ENCODE measurements at places on chromosomes 12 and 14.

DNA sequence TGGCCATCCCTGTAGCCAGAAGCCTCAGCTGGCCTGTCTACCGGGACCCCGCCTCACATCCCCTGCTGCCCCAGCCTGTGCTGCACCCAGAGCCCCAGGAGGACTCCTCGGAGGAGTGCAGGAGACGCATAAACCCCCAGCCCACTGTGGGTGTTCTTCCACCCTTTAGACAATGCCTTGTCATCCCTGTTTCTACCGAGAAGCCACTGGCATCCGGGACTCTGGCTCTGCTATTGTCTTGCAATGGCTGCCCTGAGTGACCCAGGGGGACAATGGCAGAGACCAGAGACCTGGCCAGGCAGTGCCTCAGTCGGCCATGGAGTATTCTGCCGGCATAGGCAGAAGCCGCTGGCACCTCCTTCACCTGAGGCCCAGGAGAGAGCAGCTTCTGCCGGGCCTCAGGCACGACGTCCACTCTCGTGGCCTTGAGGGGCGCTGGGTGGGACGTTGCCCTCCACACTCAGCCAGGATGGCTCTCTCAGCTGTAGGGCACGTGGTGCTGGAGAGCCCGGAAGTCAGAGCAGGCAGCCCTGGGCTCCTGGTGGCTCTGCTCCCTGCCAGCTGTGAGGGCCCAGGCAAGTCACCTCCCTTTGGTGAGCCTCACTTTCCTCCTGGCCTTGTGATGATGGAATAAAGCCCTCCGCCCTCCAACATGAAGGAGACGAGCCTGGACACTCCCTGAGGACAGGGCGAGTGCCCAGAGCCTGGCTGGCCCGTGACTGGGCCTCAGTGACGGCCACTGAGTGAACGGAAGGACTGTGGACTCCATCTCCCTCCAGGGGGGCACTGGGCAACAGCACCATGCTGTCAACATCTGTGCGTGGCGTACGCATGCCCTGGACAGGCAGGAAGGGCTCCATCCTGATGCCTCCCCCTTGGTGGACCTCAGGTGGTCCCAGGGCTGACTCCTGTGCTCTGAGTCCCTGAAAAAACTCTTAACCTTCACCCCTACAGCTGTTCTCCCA lies 41.0 kb downstream of the TRAFD1 start:
- no peak for DNase-seq

GRCh38 chr12:119089380-119090013 lies 89.2 kb upstream of the HSPB8 start:
- DNase-seq: no peak

GRCh38 chr12:121711361-121712189 lies 977 bp upstream of the TMEM120B start:
- DNase-seq: peak; percentile 35

- DNase-seq: no peak
Observed at GRCh38 chr12:129966146-129966995, 62.5 kb upstream of the TMEM132D start.

DNA sequence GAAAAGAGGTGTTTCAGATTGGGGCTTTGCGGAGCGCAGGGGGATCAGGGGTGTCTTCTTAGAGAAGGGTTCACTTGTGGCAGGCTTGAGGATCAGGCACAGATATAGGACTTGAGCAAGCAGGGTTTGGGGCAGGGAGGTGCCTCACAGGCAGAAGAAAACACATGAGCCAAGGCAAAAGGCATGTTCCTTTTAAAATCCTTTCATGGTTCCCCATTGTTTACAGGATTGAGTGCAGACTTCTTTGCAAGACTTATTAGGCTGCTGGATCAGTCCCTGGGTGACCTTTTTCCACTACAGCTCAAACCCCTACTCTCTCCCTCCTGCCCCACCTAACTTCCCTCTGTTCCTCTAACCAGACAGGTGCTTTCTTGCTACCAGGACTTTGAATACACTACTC lies 19.7 kb downstream of the HSPB8 start:
- DNase-seq: no peak

DNA sequence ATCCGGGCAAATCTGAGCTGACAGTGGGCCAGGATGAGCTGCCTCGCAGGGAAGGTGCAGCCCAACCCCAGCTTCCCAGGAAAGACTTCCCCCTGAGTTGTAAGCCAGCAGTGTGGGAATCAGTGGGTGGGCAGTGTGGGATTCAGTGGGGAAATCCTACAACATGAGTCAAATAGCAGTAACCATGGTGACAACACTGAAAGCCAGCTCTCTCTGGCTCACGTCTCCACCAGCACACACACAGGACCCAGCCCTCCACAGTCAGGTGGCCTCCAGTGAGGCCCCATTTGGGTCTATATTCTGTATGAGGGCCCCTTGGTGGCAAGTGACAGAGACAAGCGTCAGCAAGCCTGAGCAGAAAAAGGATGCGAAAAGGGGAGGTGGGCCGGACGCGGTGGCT lies 6.0 kb upstream of the LGALS3 start:
- DNase-seq: peak; percentile 81

GRCh38 chr12:132064631-132065030 lies 79.5 kb downstream of the DDX51 start:
- no peak for DNase-seq

GRCh38 chr12:113858841-113859386 lies 107.2 kb downstream of the RBM19 start:
- DNase-seq: no peak

GRCh38 chr14:50622978-50623377 lies 45.1 kb downstream of the SAV1 start:
- no peak for DNase-seq

DNA sequence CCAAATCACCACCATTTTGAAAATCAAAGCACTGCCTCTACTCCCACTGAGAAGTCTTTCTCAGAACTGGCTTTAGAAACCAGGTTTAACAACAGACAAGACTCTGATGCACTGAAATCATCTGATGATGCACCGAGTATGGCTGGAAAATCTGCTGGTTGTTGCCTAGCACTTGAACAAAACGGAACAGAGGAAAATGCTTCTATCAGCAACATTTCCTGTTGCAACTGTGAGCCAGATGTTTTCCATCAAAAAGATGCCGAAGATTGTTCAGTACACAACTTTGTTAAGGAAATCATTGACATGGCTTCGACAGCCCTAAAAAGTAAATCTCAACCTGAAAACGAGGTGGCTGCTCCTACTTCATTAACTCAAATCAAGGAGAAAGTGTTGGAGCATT lies 115.0 kb upstream of the NPAS3 start:
- no peak for DNase-seq

GRCh38 chr14:72178517-72178916 lies 246.3 kb downstream of the RGS6 start:
- no peak for DNase-seq

DNA sequence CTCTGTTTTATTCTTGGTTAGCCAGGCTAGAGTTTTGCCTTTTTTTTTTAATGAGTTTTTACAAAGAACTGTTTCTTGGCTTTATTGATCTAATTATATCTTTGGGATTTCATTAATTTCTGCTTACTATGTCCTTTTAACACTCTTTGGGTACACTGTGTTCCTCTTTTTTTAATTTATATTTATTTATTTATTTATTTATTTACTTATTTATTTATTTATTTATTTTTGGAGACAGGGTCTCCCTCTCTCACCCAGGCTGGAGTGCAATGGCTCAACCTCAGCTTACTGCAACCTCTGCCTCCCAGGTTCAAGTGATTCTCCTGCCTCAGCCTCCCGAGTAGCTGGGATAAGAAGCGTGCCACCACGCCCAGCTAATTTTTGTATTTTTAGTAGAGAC lies 15.1 kb upstream of the MARK3 start:
- DNase-seq: no peak

GRCh38 chr14:87179936-87180335 lies 813.0 kb downstream of the GALC start:
- DNase-seq: no peak

GRCh38 chr12:55428331-55429243 lies 2.5 kb downstream of the OR6C76 start:
- no peak for DNase-seq

- no peak for DNase-seq
Observed at GRCh38 chr14:51484485-51484884, 167.2 kb upstream of the FRMD6 start.

- no peak for DNase-seq
Observed at GRCh38 chr12:39798977-39799376, 179.4 kb upstream of the ABCD2 start.

DNA sequence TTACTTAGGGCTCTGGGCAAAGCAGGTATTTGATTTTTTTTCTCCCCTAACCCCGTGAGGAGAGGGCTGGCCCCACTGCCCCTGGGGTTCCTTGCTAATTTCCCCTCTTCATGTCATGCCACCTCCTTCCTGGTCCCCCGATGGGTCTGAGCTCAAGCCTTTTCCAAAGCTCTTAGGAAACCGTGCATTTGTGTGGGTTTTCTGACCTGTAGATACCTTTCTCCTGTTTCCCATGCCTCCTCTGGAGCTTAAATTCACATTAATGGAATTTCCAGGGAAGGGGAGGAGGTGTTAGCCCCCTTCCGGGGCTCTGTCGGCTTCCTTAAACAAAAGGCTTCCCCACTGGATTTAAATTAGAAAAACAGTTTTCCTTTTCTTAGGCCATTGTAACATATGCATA lies 12.6 kb downstream of the SFSWAP start:
- no peak for DNase-seq

GRCh38 chr12:117774941-117775775 lies 193.6 kb downstream of the KSR2 start:
- DNase-seq: peak; percentile 4

DNA sequence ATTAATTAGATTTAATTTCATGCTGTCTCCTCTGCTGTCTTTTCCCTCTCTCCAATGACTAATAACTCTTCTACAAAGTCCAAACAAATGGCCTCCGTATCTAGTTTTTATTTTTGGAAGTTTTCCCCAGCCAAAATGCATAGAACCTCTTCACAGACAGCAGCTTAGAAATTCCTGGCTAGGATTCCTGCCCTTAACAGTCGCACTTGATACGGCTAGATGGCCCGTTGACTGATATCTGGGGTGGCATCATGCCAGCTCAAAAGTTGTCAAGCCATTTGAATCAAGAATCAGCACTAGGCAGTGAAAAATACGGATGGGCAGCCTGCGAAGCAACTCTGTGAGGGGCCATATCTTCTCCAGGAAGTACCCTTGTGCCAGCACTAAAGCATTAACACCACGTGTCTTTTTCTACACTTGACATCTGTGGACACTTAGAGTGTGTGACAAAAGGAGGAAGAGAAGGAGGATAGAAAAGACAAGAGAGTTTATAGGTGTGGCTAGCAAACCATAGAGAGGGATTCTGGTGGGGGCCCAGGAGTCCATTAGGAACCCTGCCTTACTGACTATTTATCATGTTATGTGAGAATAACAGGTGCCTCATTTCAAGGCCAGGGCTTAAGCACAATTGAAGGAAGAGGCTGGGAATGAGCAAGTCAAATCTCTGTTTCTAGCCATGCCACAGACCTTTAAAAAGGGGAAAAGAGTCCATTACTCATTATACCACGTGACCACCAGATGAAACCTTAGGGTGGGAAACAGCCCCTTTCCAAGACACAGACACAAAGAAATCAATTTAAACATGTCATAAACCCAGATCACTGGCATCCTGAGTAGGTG lies 39.2 kb upstream of the KRR1 start:
- peak; percentile 16 for DNase-seq

- no peak for DNase-seq
Observed at GRCh38 chr12:92978607-92979006, 49.5 kb upstream of the EEA1 start.

All from LHCN-M2 (cell line).